ENCODE measurements at places on chromosomes 11 and 22.

DNA sequence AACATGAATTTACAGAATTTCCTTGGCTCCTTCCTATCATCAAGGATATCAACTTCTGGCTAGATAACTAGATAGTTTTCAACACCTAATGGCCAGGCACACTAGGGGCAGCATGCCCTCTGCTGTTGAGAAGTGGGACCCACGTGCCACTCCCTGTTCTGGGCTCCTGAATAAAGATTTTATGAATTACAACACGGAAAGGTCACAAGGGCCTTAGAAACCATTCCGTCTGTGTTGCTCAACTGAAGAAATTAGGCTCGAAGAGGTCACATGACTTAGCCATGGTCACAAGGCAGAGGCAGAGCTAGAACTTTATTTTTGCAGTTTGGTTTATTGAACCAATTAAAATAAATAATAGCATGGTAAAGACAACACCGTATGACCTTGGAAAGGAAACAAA is 36.0 kb downstream of the PRCP start:
- DNase-seq = peak; percentile 87

DNA sequence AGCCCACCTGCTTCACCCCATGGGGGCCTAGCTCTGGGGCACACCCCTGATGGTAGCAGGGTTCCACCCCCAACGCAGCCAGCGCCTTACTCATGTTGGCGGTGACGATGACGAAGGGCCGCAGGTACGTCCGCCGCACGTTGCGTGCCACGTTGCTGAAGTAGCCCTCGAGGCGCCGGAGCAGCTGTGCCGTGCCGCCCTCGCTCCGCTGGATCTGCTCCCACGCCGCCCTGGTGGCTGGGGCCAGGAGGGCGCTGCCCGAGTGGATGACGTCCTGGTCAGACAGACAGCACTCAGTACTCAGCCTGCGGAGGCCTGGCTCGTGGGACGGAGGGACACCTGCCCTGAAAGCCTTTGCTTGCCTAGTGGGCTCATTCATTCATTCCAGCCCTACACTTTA is 50.8 kb downstream of the TRMU start:
- no peak for DNase-seq

DNA sequence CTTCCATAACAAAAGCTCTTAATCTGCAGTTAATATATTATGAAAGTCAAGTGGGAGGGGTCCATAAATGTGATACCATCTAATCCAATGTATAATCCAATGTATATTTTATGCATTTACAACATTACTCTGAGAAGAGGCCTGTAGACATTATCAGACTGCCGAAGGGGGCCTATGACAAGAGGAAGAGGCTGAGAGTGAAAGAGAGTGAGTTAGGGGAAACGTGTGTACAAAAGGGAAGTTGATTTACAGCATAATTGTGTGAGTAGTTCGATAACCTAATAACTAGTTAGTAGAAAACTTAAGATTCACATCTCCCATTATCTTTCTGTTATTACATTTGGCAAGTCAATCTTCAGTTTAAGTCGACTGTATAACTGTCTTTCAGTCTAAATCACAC is 86.6 kb downstream of the DDX10 start:
- no peak for DNase-seq

- no peak for DNase-seq
These were observed 11.2 kb downstream of the MAP4K2 start for GRCh38 chr11:64791781-64792291.

DNA sequence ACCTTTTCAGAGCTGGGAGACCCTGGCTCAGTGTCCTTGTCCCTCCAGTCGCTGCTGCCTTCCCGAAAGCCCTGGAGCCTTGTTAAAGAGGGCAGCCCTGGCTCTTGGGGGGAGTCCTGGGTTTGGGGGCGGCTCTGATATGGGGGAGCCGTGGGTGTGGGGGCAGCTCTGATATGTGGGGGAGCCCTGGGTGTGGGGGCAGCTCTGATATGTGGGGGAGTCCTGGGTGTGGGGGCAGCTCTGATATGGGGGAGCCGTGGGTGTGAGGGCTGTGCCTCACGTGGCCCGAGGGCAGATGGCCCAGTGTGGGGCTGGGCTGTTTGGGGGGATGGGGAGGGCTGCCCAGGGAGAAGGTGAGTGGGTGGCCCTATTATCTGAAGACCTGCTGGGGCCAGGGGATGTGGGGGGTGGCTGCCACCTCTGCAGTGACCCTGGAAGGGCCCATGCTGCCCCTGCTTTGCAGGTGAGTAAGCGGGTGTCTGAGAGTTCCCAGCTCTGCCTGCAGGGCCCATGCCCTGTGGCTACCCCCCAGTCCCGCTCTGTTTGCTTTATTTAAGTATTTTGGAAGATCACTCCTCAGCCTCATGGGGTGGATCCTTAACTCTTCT is 30.9 kb upstream of the GRAMD4 start:
- no peak for DNase-seq

- no peak for DNase-seq
These were observed 1.8 kb downstream of the SLC16A8 start for GRCh38 chr22:38081941-38082828.

DNA sequence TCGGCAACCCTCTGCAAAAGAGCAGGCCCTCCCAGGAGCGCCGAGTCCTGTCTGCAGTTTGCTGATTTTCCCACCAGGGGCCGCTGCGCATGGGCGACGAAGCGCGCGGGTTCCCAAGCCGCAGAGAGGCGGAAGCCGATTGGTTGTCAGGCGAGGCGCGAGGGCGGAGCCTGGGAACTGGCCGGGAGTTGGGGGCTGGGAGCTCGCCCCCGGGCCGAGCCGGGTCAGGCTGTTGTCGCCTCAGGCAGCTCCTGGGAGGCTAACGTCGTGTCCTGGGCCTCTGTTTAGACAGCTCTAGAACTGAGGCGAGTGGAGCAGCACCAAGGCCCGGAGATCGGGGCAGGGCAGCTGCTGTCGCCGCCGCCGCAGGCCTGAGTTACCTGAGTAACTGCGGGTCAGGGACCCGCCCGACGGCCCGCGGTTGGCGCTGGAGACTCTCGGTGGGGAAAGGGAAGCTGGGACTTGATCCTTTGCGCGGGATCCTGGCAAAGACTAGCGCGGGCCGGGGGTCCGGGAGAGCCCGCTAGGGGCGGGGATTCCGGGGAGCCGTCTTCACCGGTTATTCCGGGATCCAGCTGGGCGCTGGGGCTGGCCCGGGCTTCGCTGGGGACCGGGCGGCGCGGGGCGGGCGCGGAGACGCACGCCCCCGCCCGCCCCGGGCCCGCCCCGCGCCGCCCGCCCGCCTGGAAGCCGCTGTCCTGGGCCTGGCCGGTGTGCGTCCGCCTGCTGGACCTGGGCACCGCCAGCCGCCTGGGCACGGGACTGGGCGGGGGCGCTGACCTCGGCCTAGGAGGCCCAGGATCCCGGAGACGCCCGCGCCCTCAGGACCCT is at the start of gene STIM1:
Gene STIM1, plus strand, starts transcription at position 688 of the 831 bp plus-strand sequence. CDS start 607 bp downstream, outside the sequence.
- DNase-seq = peak; percentile 94

DNA sequence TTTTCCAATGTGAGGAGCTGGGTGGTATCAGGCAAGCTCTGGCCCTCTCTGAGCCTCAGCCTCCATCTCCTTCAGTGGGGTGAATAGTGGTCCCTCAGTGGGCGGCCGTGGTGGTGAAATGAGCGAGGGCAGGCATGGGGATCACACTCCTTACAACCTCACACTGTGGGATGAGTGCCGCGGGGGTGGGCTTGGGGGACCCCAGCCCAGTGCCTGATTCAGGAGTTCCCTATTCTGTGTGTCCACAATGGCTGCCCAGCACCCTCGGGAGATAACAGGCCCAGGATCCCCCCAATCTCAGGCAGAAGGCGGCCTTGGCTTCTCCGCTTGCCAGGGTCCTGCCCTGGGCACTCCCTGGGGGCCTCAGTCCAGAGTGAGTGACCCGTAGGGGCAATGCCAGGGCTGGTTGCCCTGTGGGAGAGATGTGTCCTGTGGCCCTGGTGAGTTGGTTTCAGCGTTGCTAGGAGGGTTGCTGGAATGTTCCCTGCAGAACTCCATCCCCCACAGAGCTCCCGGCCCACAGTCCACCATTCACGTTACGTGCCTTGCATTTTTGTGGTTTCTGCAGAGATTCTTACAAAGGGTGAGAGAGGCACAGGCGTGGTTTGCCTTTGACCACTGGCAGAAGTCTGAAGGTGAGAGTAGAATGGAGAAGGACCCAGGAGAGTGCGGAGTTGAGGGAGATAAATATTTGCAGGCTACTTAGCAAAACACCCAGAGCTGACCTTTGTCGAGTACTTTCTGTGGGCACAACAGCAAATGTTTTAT is 2.9 kb downstream of the ALDH3B1 start:
- no peak for DNase-seq

- DNase-seq = no peak
These were observed 17.6 kb downstream of the DDB1 start for GRCh38 chr11:61315260-61315659.

DNA sequence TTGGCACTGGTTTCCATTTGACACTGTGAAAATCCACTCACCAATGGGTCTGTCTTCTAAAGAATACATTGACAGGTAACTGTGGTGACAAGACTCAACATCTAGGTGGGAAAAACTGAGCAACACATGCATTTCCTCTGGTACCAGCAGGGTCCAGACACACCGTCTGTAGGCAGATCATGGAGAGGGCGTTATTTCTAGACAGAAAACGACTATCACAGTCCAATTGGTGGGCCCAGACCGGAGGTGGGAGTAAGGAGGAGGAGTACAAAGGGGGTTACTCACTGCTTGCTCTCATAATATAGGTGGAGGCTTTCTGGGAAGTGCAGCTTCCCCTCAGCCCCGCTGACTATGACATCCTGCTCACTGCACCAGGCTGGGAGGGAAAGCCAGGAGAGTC is 9.9 kb downstream of the OVCH2 start:
- DNase-seq = no peak

DNA sequence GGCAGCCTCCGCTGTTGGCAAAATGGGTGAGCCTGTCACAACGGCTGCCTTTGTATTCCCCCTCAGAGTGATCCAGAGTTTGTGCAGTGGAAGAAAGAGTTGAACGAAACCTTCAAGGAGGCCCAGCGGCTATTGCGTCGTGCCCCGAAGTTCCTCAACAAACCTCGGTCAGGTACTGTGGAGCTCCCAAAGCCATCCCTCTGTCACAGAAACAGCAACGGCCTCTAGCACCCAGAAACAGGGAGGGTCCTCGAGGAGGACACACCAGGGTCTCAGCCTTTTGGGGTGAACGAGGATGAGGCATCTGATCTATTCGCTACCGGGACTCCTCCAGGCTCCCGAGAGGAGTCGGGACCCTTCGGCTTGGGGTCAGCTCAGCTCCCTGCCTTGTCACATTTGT is 19.8 kb upstream of the MYO18B start:
- DNase-seq = no peak

- DNase-seq = no peak
These were observed 18.2 kb downstream of the CHRM1 start for GRCh38 chr11:62902932-62903331.

- DNase-seq = no peak
These were observed 124.9 kb downstream of the DBX1 start for GRCh38 chr11:20035375-20035700.

DNA sequence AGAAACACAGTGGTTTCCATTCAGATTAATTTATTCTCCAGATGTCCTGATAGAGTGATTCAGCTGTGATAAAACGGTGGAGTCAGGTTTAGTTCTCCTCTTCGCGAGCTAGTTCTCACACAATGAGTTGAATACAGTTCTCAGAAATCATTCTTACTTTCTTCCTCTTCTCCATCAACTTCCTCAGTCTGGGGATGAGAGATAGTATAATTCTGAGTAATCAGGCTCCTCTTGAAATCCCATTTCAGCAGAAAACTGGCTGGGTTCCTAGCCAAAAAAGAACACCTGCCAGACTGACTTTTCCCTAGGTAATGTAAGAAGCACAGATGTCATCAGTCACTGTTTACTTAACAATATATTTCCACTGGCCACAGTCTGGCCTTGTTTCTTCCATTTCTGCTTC is 76.7 kb downstream of the SVIP start:
- no peak for DNase-seq

- DNase-seq = no peak
These were observed 7.8 kb downstream of the PIK3IP1 start for GRCh38 chr22:31284281-31285155.

- DNase-seq = peak; percentile 41
These were observed 23.9 kb upstream of the ZC3H12C start for GRCh38 chr11:110069158-110069737.

DNA sequence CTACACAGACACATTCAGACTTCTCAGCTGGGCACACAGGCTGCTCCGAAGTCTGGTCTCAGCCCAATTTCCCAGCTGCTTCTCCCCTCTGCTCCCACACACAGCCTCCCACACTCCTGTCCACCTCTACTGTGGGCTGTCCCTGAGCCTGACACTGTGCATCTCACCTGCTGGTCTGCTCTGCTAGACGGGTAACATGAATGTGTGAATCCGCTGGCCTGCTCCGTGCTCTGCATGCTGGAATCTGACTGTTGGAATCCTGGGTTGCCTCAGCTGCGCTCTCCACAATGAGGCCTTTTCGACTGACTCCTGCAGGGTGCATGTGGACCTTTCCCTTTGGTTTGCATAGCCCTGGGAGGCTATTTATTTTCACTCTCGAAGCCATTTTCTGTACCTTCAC is 489.5 kb upstream of the B3GAT1 start:
- no peak for DNase-seq

Measured in Ammon's horn (tissue), 1 donor.